Lower lobe of right lung (tissue), 2 donors: ENCODE measurements at places on chromosomes 4 and X. TPM values are rescaled to one million over a fixed set of nuclear protein-coding genes. Genes with fewer than 3 reads are reported as not detected.

Gene CT47B1
- not detected for total RNA-seq

Gene TSPAN7
- total RNA-seq: 54.6 TPM

Gene CCDC110
- 0.44 TPM for total RNA-seq

Gene SPATA4
- 1.2 TPM for total RNA-seq

Gene GYPB
- not detected for total RNA-seq

Gene TEX13D
- total RNA-seq: not detected

GRCh38 chr4:27692158-27692557 lies 831.5 kb downstream of the STIM2 start:
- no peak for DNase-seq
- no peaks in the 10 kb centered on the region for H3K4me1 ChIP-seq
- no peaks in the 10 kb centered on the region for H3K27me3 ChIP-seq
- H3K27ac ChIP-seq: no peak overlapping the region
- no peaks in the 10 kb centered on the region for H3K36me3 ChIP-seq
